Inflammatory macrophage treated with lipopolysaccharide for 1 hour (primary cell): ENCODE measurements at places on chromosomes 5 and 9.
A peak's percentile ranks its signal among the peaks of the same experiment; 100 is the strongest.

DNA sequence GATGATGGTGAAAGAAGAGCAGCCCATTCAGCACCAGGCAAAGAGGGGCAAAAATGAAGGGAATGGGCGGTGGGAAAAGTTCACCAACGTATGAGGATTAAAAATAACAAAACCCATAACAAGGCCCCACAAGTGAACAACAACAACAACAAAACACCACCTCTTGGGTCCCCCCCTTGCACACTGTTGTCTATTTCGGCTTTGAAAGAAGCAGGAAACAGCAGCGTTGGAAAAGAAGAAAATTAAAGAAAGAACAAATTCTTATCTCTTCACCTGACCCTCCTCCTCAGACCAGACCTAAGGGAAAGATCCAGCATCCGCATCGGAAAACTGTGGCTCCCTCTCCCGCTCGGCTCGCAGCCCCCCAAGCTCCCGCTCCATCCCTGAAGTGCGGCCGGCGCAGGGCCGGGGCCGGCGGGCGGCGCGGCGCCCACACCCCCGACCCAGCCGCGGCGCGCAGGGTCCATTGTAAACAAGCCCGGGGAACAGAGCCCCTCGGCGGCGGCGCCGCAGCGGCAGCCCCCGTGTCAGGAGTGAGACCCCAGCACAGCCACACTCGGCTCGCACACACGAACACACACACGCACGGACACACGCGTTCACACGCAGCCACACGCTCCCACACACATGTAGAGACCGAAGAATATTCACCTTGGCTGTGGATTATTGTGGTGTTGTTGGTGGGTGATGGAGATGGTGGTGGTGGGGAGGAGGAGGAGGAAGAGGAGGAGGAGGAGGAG, 535 bp downstream of the RFX3 start:
- no peak for DNase-seq

- no peak for DNase-seq
These were observed 90.7 kb downstream of the PTCH1 start for GRCh38 chr9:95425910-95426551.

DNA sequence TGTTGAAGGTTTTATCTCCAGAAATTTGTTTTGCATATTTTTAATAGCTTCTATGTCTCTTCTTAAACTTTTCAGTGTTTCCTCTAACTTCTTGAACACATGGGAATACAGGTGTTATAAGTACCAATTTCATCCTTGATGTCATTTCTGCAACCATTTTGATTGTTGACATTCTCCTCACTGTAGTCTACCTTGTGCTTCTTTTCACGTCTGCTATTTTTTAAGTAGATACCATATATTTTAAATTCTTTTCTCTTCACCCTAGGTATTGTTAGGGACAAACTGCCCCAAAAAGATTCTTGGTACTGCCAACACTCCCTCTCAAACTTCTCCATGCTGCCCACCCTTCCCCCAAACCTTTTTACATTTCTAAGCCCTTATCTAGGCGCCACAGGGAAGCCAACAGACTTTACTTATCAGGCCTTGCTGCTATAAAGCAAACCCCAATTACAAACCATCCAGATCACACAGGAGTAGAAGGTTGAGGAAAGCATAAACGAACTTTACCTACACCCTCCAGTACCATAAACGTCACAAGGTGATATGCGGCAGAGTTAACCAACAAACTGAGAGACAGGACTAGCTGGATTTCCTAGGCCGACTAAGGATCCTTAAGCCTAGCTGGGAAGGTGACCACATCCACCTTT, 1165.3 kb downstream of the TAF11L14 start:
- DNase-seq = no peak

- DNase-seq = no peak
These were observed 49.5 kb downstream of the SEMA4D start for GRCh38 chr9:89448381-89448780.

DNA sequence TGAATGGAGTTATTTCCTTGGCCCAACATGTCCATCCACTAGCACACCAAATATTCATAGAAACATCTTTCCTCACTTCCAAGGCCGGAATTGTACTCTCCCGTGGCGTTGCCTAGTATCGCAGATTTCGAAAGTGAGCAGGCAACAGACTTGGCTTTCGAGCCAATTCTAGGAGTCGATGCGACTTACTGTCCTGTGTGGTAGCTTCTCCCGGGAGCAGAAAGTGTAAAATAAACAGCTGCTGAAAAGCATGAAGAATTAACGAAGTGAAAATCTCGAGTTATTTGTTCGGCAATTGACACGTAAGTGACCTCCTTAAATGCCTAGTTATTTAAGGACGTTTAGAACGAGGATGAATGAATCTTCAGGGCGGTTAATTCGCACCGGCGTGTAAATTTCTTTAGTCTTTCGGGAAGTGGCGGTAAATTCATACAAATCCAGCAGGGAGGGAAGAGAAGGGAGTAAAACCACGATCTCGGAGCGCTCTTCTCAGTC, 449 bp upstream of the PCSK5 start:
- DNase-seq = peak; percentile 59

GRCh38 chr5:81363093-81363871, 30.7 kb downstream of the ACOT12 start:
- DNase-seq = peak; percentile 72

- no peak for DNase-seq
These were observed 274.3 kb downstream of the ADAMTSL1 start for GRCh38 chr9:18748251-18748701.

DNA sequence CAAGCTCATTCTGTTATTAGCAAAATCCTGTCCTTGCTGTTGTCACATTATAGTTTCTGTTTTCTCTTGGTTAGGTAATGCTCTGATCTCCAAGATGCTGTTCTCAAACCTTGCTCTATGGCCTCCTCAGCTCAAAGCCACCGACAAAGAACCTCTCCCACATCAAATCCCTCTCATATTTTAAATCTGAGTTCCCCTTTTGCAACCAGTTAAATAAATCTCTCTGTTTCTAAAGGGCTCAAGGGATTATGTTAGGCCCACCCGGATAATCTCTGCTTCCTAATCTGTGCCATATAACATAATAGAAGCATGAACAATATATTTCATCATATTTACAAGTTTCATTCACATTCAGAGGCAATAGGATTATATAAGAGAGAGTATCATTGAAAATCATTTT, 286.0 kb downstream of the CYLC2 start:
- DNase-seq = no peak

DNA sequence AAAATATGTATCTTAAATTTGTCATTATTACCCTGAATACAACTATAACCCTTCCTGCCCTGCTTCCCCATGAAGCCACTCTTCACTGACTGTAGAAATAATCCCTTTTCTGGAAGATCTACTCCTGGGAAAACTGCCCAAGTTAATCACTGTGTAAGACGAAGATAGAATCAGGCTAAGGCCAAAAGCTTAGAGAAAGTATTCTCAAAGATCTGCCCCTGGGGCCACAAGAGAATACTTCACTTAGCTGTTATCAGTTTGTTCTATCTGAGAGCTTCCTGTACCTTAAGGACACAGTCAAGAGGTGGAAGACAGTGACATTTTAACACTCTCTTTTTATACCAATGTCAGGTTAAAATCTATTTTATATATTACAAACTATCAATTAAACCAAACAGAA, 33.8 kb downstream of the RNF145 start:
- no peak for DNase-seq

DNA sequence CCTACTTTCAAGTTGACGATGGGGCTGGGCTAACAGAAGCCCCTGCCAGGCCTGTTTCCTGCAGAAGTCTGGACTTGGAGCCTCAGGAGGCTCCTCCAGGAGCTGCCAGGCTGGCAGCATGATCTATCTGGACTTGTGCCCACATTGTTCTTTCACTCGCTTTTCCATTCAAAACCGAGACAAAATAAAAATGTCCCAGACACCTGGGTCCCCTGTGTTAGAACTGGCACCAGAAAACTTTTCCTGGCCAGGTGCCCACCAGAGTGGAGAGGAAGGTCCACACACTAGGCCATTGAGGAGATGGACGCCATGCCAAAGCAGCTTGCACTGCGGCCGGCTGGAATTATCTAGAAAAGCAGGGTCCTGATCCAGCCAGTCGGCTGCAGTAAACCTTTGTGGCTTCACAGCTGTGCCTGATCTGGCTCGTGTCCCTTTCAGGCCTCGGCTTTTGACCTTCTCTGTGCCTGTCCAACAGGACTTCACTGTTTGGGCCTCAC, 78.2 kb downstream of the GCNT1 start:
- DNase-seq = no peak

- no peak for DNase-seq
These were observed 266.1 kb downstream of the ZSWIM6 start for GRCh38 chr5:61598126-61598525.

DNA sequence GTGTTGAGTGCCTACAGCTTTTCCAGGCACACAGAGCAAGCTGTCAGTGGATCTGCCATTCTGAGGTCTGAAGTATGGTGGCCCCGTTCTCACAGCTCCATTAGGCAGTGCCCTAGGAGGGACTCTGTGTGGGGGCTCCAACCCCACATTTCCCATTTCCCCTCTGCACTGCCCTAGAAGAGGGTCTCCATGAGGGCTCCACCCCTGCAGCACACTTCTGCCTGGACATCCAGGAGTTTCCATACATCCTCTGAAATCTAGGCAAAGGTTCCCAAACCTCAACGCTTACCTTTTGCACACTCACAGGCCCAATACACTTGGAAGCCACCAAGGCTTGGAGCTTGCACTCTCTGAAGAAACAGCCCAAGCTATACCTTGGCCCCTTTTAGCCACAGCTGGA, 131.3 kb downstream of the DEPDC1B start:
- no peak for DNase-seq

DNA sequence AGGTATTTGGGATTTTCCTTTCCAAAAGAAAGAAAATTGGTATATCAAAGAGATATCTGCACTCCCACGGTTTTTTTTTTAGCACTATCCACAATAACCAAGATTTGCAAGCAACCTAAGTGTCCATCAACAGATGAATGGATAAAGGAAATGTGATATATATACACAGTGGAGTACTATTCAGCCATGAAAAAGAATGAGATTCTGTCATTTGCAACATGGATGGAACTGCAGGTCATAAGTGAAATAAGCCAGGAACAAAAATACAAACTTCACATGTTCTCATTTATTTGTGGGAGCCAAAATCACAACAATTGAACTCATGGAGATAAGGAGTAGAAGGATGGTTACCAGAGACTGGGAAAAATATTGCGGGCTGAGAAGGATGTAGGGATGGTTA, 9.8 kb downstream of the ANKRD31 start:
- no peak for DNase-seq

- no peak for DNase-seq
These were observed 1.4 kb upstream of the MLLT3 start for GRCh38 chr9:20623748-20624124.

GRCh38 chr5:41918105-41918504, 7.0 kb upstream of the FBXO4 start:
- no peak for DNase-seq
